ENCODE measurements at places on chromosomes 1 and 21.
A peak's percentile ranks its signal among the peaks of the same experiment; 100 is the strongest.

DNA sequence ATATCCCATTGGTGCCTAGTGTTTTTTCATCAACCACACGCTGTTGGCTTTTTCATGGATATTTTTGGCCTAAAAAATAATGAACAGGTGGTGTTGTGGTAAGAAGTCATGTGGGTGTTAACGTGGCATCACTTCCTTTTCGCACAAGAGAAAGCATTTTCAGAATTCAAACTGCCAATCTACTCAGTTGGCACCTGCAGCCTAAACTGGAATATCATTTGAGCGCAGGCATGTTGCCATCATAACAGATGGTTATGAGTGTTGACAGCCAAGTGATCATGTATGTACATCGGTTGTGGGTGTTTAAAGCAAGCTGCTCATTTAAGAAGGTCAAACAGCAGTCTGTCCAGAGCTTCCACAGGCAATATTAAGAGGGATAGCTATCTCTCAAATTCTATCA, 1963.0 kb downstream of the NCAM2 start:
- DNase-seq = peak; percentile 97

DNA sequence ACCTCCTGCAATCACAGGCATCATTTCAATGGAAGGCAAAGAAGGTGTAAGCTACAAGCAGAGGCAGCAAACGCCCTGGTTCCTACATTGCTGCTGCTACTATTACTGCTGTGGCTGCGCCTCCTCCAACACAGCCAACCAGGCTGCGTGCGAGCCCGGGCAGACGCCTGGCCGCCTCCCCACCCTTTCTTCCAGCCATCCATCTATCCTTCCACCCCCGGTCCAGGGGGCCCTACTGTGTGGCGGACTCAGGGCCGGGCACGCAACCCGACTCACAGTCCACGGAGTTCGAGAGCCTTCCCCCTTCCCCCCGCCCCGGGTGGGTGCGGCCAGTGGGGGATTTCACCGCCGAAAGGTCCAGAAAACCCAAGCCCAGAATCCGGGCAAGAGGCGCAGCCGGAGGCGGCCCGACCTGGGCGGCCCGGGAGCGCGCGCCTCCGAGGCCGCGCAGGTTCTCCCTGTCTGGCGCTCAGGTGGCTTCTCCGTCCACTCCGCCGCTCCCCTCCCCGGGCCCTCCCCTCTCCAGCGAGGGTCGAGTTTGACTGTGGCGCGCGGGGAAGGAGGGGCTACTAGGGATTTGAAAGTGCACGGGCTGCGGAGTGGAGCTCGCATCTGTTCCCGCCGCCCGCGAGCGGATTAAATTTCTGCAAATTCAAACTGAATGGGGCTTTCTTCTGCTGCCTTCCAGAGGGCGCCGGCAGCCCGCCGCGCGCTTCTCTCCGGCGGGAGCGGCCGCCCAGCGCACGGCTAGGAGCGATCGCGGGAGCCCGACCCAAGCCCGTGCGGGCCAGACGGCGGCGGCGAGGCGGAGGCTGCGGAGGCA, at the start of gene HUNK:
Gene HUNK (plus strand): TSS at position 569 of the 823 bp plus-strand sequence. CDS start 655 bp downstream, outside the sequence.
- DNase-seq = no peak

DNA sequence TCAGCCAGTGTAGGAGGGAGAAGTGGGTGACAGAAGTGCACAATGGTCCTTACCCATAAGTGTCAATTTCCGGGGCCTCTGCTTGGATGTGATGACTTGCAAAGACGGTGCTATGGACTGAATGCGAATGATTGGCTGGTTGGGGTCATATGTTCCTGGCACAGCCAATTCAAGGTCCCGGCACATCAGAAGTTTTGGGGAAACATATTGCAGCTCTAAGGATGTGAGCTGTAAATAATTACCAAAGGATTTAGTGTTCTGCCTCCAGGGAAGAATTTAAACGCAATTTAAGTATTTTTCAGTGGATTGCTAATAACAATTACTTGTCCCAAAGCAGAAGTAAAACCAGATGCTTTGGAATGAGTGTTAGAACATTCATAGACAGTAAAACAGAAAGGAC, 26.9 kb upstream of the EXOSC10 start:
- DNase-seq = no peak

DNA sequence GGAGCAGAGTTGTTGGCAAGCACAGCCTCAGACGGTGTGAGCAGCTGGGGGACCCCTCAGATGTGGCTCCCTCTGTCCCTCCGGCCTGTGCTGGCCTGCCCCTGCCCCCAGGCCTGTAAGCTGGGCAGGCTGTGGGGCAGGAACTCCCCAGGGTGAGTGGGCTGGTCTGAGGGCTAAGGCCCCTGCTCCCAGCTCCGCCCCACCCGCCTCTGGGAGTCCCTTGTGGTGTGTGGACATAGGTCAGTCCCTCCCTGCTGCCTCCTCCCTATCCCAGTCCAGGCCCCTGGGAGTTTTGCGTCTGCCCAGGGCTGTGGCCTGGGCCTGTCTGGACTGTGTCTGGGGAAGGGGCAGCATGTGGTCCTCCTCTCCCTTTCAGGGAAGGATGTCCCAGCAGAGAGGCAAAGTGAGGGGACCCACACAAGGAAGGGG, 3.6 kb upstream of the VWA1 start:
- DNase-seq = peak; percentile 66

- no peak for DNase-seq
Measured at GRCh38 chr1:53606651-53607051, 132.3 kb downstream of the GLIS1 start.

DNA sequence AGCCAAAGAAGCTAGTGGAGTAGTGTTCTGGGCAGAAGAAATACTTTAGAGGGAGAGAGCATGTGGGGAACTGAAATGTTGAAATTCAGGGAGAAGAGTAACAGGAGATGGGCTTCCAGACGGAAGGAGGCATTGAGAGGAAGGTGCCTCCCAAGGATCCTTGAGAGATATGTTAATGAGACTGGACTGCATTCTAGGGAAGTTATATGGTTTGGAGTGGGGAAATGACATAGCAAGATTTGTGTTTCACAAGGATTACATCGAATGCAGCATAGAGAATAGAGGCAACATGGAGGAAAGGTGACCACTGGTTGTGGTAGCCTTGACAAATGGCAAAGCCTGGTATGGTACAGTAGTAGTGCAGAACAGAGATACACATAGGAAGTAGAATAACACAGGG, 160.5 kb upstream of the HMCN1 start:
- no peak for DNase-seq

DNA sequence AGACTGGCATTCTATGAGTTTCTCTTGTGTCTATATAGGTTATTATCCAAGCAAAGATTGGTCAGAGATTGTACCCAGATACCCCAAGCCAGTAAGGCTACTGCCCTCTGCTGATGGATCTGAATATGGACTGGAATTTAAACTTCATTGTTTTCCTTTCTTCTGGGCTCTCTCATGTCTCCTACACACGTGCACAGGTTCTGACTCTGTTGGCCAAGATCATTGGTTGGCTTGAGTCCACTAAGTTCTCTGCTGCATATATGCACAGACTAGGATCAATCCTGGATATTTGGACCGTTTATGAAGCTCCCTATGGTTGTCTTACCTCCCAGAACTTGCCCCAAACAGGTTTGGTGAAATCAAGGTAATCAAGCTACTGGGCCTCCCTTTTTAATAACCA, 69.7 kb downstream of the CC2D1B start:
- DNase-seq = peak; percentile 62

DNA sequence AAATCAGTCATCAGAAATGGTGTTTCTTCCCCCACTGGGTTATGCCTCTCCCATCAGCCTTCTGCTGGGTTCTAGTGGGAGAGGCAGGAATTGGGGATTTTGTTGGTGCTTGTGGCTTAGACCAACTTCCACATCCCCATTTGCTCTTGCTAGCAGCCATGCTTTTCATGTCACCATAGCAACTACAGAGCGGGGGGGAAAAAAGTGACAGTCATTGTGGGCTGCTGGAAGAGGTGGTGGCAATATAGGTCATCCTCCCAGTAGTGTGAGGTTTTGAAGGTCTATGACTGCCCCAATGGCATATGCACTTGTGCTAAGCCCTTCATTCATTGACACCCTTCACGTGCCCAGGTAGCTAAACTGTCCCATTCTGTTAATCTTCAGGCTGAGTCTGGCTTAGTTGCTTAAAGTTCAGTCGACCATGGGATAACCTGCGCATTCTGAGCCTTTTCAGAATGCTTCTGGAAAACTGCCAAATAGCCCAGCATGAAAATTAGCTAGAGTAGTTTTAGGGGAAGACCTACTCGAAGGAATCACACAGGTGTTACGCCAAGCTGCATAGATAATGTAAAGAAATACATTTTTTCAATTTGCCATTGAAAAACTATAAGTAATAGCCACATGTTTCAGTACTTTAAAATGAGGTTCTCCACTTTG, 53.7 kb upstream of the ZNF326 start:
- DNase-seq = no peak

- no peak for DNase-seq
Measured at GRCh38 chr21:26091480-26092018, 79.0 kb downstream of the APP start.

GRCh38 chr1:208895181-208895580, 651.0 kb upstream of the PLXNA2 start:
- no peak for DNase-seq

DNA sequence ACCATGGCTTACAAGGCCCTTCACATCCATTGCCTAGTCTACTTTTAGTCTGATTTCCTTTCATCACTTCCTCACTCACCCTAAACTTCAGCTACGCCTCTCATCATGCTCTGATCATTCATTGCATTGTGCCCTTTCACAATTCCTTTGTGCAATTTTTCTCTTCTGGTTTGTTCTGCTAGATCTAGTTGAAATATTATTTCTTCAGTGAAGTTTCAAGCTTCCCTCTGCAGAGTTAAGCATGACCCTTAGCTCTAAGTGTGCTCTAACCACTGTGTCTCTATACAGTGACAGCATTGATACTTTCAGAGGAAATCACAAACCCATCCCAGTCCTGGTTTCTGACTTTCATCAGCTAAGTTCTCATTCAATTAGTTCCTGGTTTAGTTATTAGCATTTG, 166.1 kb downstream of the PLA2G4A start:
- no peak for DNase-seq

- DNase-seq = peak; percentile 40
Measured at GRCh38 chr1:32521165-32521564, 18.1 kb upstream of the ZBTB8A start.

DNA sequence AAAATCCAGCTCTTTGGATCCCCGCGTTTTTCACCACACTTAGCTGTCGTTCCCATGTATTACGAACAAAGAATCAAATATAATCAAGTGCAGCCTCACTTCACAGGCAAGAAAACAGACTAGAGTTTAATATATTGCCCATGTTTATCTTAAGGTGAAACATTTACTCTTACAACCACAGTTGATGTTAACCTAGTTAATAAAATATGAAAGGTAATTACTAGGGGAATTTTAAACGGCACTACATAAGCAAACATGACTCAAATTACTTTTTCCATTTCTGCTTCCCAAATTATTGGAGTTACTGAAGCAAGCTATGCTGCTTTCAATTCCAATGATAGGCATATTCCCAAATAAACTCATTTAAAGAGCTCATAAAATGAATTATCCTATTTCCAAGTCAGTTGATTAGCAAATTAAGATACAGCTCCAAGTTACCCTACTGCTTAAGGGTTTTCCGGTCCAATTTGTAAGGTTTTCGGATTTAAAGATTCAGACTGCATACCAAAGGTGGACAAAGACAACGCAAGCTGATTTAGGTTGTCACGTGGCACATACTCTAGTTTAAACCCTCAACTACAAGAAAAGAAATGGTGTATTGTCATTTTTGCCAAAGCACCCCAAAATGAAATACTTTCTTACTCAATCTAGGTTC, 5.9 kb downstream of the COX20 start:
- DNase-seq = no peak

GRCh38 chr21:38985568-38986378, 180.0 kb downstream of the ETS2 start:
- DNase-seq = no peak

DNA sequence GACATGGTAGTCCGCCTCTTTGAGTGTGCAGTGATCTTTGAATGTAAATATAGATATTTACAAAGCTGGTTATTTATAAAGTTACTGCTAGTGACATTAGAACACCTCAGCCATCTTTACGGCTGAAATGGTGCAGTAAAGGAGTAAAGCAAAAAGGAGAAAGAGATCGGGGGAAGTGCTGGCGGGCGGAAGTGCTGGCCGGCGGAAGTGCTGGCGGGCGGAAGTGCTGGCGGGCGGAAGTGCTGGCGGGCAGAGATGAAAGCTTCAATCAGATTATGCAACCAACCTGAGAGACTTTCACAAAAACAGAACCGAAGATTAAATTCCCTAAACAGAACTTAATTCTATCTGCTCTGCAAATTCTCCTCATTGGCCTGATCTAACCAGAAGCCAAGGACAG, 1.4 kb upstream of the OR14A16 start:
- no peak for DNase-seq

- no peak for DNase-seq
Measured at GRCh38 chr1:39043513-39043912, 17.4 kb downstream of the NDUFS5 start.
